ENCODE measurements at places on chromosomes 4 and X. TPM values are rescaled to one million over a fixed set of nuclear protein-coding genes. Genes with fewer than 3 reads are reported as not detected.

Gene F8A3
- 13.6 TPM for total RNA-seq

Gene CNKSR2
- 98.3 TPM for total RNA-seq

Gene MSX1
- 18.3 TPM for total RNA-seq

Gene STS
- total RNA-seq, result 8.8 TPM

Gene CLCN4
- total RNA-seq, result 3.9 TPM

Gene PAGE4
- total RNA-seq, result not detected

Gene RPS6KA6
- 1.1 TPM for total RNA-seq

Gene GAGE13
- total RNA-seq, result not detected

Gene GPRASP1
- total RNA-seq, result 21.2 TPM

- no peak overlapping the region for H3K4me3 ChIP-seq
- peaks cover 6% of the 10 kb centered on the region for H3K4me1 ChIP-seq
- DNase-seq, result no peak
- H3K27me3 ChIP-seq, result no peaks in the 10 kb centered on the region
- peak overlapping the region; percentile 1 for H3K27ac ChIP-seq
Observed at GRCh38 chr4:168409089-168409801, 71.0 kb downstream of the DDX60L start.

DNA sequence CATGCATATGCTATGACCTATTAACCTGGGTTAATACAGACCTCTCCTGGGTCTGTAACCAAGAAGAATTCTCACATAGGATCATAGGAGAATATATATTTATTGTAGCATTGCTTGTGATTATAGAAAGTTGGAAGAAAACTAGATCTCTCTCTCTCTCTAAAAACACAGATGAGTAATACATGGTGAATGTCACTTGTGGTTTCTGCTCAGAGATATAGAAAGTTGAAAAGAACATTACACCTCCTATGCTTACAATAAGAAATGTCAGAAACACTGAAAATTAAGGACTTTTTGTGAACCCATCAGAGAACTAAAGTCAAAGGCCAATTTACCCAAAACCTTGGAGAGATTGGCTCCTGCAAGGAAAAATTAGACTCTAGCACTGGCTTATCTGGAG lies 1389.5 kb downstream of the FAM133A start:
- H3K27me3 ChIP-seq, result no peaks in the 10 kb centered on the region
- H3K36me3 ChIP-seq, result no peaks in the 10 kb centered on the region
- no peak for DNase-seq
- no peaks in the 10 kb centered on the region for H3K4me1 ChIP-seq
- no peak overlapping the region for H3K27ac ChIP-seq

DNA sequence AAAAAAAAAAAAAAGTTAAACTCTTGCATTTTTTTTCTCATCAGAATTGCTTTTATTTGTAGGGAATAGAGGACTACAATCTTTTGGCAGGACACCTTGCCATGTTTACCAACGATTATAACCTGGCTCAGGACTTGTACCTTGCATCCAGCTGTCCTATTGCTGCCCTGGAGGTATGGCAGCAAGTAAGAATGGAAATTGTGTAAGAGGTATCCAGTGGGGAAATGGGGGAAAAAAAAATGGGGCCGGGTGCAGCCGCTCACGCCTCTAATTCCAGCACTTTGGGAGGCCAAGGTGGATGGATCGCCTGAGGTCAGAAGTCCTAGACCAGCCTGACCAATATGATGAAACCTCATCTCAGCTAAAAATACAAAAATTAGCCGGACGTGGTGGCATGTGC lies 49.8 kb downstream of the WDR19 start:
- H3K4me3 ChIP-seq, result no peak overlapping the region
- no peak overlapping the region for H3K27ac ChIP-seq
- H3K27me3 ChIP-seq, result no peaks in the 10 kb centered on the region
- H3K36me3 ChIP-seq, result peaks cover 74% of the 10 kb centered on the region

GRCh38 chr4:19883841-19884240 lies 367.9 kb upstream of the SLIT2 start:
- no peak for DNase-seq
- H3K36me3 ChIP-seq, result no peaks in the 10 kb centered on the region
- H3K4me3 ChIP-seq, result no peak overlapping the region

- H3K27ac ChIP-seq, result no peak overlapping the region
- no peak overlapping the region for H3K4me3 ChIP-seq
- no peaks in the 10 kb centered on the region for H3K27me3 ChIP-seq
- no peaks in the 10 kb centered on the region for H3K36me3 ChIP-seq
Observed at GRCh38 chrX:116009346-116009745, 161.2 kb upstream of the AGTR2 start.

- no peaks in the 10 kb centered on the region for H3K36me3 ChIP-seq
- no peak overlapping the region for H3K4me3 ChIP-seq
- no peak for DNase-seq
- H3K27ac ChIP-seq, result no peak overlapping the region
Observed at GRCh38 chr4:53234669-53235068, 131.2 kb downstream of the SCFD2 start.

GRCh38 chr4:153243468-153243867 lies 39.2 kb downstream of the TRIM2 start:
- no peak overlapping the region for H3K27ac ChIP-seq
- no peaks in the 10 kb centered on the region for H3K36me3 ChIP-seq
- peaks cover 16% of the 10 kb centered on the region for H3K4me1 ChIP-seq
- no peak for DNase-seq
- no peak overlapping the region for H3K4me3 ChIP-seq

- no peaks in the 10 kb centered on the region for H3K36me3 ChIP-seq
- peaks cover 23% of the 10 kb centered on the region for H3K4me1 ChIP-seq
- H3K27ac ChIP-seq, result no peak overlapping the region
- peaks cover 6% of the 10 kb centered on the region for H3K27me3 ChIP-seq
- peak overlapping the region; percentile 54 for H3K4me3 ChIP-seq
Observed at GRCh38 chr4:90127706-90128345, 632 bp downstream of the CCSER1 start.

DNA sequence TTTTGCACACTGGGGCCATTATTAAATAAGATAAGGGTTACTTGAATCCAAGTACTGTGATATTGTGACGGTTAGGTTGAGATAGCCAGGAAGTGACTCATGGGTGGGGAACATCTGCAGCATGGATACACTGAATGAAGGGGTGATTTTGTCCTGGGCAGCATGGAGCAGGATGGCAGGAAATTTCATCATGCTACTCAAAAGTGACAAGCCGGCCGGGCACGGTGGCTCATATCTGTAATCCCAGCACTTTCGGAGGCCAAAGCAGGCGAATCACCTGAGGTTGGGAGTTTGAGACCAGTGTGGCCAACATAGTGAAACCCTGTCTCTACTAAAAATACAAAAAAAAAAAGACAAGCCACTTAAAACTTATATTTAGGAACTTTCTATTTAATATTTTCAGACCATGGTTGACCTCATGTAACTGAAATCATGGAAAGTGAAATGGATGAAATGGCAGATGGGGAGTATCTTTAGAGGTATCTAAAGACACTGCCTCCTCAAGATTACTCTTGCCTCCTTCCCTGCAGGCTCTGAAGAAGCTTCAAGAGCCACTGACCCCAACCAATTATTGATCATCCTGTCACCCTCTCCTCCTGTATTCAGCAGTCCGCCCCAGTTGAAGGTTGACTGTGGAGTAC lies 3.9 kb upstream of the TRIM60 start:
- DNase-seq, result no peak
- H3K36me3 ChIP-seq, result no peaks in the 10 kb centered on the region

GRCh38 chrX:11757719-11758399 lies at the start of gene MSL3:
Gene MSL3 (plus strand): TSS chrX:11758237. CDS start chrX:11758264, 27 bp downstream.
- peak within 1 kb of the TSS; percentile 67 for H3K4me3 ChIP-seq
- DNase-seq, result peak; percentile 7
- H3K4me1 ChIP-seq, result no peaks in the 10 kb centered on the region
- H3K27me3 ChIP-seq, result no peaks in the 10 kb centered on the region
- peak within 1 kb of the TSS; percentile 94 for H3K27ac ChIP-seq

GRCh38 chr4:128907981-128908380 lies 98.5 kb downstream of the JADE1 start:
- no peaks in the 10 kb centered on the region for H3K27me3 ChIP-seq
- H3K27ac ChIP-seq, result no peak overlapping the region
- DNase-seq, result no peak

DNA sequence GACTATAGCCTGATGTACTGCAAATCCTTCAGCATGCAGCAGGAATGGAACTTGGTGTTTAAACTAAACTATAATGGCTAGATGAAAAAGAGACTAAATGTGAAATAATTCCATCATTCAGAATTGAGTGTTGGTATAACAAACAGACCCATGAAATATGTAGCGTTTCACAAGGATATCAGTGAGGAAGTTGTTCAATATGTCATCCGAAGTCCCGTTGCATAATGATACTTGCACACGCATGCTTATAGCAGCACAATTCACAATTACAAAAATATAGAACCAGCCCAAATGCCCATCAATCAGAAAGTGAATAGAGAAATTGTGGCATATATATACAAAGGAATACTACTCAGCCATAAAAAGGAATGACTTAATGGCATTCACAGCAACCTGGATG lies 20.4 kb downstream of the MECP2 start:
- H3K4me3 ChIP-seq, result no peak overlapping the region
- no peak overlapping the region for H3K27ac ChIP-seq
- no peaks in the 10 kb centered on the region for H3K27me3 ChIP-seq
- no peak for DNase-seq
- H3K4me1 ChIP-seq, result no peaks in the 10 kb centered on the region

DNA sequence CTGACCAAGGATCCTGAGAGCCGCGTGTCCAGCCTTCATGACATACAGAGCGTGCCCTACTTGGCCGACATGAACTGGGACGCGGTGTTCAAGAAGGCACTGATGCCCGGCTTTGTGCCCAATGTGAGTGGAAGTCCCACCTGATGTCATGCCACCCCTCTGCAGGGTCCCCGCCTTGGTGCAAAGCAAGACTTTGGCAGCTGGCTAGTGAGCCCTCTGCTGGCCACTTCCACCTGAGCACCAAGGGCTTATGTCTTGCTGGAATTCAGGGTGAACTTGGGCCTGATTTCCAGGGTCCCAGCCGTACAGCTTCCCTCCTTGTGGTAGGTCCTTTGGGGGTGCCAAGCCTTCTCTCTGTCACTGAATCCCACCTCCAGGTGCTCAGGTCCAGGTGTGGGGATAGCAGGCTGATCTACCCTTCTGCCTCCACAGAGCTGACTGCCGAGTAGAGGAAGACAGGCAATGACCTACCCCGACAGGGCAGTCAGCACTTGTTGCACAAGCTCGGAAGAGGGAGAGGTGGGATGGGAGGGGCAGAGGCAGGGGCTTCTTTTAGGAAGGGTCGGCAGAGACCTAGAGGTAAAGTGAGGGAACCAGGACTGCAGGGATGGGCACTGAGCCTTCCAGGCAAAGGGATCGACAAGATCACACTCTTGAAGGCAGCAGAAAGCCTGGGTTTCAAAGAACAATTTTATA lies 248.1 kb downstream of the EVC2 start:
- no peaks in the 10 kb centered on the region for H3K36me3 ChIP-seq
- no peak overlapping the region for H3K27ac ChIP-seq
- no peaks in the 10 kb centered on the region for H3K27me3 ChIP-seq
- no peak overlapping the region for H3K4me3 ChIP-seq
- DNase-seq, result no peak
- no peaks in the 10 kb centered on the region for H3K4me1 ChIP-seq

DNA sequence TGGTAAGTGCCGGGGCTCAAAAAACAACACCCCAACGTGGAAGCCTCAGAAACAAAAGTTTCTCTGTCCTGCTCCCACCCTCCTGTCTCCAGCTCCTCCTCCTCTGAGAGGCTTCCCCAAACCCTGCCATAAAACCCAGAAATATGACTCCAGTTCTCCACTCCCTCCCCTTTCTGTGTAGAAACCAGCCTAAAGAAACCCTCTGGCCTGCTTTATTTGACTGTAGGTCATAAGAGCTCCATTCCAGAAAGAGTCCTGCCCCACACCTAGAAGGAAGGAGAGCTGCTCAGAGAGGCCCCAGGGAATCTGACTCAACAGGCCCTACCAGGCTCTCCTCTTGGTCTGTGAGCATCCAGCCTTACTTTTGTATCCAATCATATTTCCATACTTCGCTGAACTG lies 872 bp upstream of the S100P start:
- DNase-seq, result no peak
- H3K36me3 ChIP-seq, result peaks cover 14% of the 10 kb centered on the region
- H3K27me3 ChIP-seq, result no peaks in the 10 kb centered on the region
- H3K27ac ChIP-seq, result peak overlapping the region; percentile 84

GRCh38 chrX:141924293-141924692 lies 20.6 kb downstream of the MAGEC1 start:
- no peaks in the 10 kb centered on the region for H3K4me1 ChIP-seq
- no peaks in the 10 kb centered on the region for H3K36me3 ChIP-seq
- DNase-seq, result no peak

DNA sequence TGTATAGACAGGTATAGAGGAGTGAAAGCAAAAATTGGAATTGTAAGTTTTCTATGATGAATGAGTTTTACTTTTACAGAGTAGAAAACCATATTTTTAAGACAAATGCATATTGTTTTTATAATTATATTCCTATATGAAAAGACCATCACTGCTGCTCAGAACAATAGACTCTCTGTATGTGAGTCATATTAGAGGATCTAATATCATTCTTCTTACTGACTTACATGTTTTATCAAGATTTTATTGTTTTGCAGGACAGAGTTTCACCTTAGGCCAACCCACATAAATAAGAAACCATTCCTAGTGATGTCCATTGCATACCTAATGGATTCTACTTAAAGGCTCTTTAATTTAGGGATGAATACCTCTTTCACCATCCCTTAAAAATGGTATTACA lies 88.6 kb downstream of the NR3C2 start:
- no peaks in the 10 kb centered on the region for H3K27me3 ChIP-seq
- H3K4me1 ChIP-seq, result no peaks in the 10 kb centered on the region
- H3K27ac ChIP-seq, result no peak overlapping the region
- no peaks in the 10 kb centered on the region for H3K36me3 ChIP-seq
